GM12865 (cell line): ENCODE measurements at places on chromosomes 2 and 18.

GRCh38 chr2:120871016-120871635, 135.5 kb downstream of the GLI2 start:
- DNase-seq = no peak

DNA sequence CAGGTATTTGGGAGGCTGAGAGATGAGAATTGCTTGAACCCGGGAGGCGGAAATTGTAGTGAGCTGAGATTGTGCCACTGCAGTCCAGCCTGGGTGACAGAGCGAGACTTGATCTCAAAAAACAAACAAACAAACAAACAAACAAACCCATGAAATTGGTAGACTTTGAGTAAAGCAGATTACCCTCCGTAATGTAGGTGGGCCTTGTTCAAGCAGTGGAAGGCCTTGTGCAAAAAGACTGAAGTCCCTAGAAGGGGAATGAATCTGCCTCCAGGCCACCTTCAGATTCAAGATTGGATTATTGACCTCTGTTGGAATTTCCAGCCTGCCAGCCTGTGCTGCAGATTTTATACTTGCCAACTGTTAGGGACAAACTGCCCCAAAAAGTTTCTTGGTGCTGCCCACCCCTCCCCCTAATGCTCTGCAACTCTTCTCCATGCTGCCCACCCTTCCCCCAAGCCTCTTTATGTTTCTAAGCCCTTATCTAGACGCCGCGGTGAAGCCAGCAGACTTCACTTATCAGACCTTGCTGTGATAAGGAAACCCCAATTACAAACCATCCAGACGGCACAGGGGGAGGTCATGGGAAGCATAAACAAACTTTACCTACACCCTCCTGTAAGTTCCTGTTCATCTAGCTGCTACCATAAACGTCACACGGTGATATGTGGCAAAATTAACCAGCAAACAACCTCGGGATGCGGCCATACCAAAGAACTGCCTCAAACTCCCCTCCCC, 17.0 kb downstream of the CYP27A1 start:
- DNase-seq = no peak

DNA sequence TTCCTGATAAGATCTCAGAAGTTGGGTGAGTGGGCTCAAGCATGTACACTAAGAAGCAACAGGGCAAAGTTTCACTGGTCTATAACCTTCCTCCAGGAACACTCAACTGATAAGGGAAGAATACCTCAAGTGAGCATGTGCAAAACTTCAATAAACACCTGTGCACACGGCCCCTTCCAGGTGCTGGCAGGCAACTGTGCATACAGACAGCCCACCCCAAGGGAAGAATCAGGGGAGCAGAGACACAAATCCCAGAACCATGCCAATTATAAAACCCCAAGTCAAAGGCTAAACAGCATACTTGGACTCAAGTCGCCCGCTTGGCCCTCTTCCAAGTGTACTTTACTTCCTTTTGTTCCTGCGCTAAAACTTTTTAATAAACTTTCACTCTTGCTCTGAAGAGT, 85.9 kb upstream of the RTN4 start:
- no peak for DNase-seq

DNA sequence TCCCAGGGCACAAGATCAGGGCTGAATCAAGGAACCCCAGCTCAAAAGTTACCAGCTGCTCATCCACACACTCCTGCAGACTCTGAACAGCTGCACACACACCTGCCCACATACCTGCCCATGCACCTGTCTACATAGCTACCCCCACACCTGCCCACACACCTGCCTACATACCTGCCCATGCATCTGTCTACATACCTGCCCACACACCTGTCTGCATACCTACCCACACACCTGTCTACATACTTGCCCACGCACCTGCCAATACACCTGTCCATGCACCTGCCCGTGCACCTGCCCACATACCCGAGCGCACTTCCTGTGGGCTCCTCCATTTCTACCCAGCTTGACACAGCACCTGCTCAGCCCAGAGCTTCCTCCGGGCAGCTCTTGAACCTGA, 122.8 kb upstream of the AGAP1 start:
- DNase-seq = no peak

- DNase-seq = no peak
Observed at GRCh38 chr2:57488061-57488460, 558.5 kb upstream of the VRK2 start.

- DNase-seq = no peak
Observed at GRCh38 chr2:8455236-8456150, 226.4 kb upstream of the ID2 start.

- no peak for DNase-seq
Observed at GRCh38 chr2:8893978-8894820, 56.8 kb upstream of the KIDINS220 start.

DNA sequence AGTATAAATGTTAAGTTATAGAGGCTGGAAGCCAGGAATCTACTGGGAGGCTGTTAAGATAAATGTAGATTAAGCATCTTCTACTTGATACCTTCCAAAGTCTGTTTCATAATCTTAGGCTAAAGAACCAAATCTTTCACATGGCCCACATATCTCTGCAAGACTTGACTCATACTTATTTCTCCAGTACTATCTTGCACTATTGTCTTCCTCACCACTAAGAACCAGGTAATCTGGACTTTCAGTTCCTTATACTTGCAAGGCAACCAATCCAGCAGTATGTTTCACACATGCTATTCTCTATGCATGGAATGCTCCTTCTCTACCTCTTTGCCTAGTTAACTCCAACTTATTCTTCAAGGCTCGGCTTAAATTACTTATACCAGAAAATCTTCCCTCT, 62.2 kb downstream of the RBMS1 start:
- DNase-seq = no peak

- no peak for DNase-seq
Observed at GRCh38 chr2:224160917-224161316, 121.8 kb upstream of the SERPINE2 start.

DNA sequence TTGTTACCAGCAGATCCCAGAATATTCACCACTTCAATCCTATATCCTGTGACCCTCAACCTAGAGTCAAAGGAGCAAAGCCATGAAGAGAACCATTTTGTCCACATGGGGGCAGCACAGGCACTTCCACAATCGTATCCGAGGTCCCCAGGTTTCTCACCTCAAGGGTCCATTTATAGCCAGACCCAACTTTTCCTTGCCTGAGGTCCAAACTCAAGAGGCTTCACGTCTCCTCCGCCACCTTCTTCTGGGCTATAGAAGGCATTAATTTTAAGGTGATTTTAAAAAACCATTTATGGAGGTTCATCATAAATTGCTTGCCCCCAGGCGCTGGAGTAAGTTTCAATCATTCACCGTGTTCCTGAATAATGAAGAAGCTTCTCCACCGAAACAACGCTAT, 111.6 kb upstream of the NABP1 start:
- DNase-seq = peak; percentile 80

GRCh38 chr18:9507565-9508088, 32.3 kb downstream of the RALBP1 start:
- no peak for DNase-seq

DNA sequence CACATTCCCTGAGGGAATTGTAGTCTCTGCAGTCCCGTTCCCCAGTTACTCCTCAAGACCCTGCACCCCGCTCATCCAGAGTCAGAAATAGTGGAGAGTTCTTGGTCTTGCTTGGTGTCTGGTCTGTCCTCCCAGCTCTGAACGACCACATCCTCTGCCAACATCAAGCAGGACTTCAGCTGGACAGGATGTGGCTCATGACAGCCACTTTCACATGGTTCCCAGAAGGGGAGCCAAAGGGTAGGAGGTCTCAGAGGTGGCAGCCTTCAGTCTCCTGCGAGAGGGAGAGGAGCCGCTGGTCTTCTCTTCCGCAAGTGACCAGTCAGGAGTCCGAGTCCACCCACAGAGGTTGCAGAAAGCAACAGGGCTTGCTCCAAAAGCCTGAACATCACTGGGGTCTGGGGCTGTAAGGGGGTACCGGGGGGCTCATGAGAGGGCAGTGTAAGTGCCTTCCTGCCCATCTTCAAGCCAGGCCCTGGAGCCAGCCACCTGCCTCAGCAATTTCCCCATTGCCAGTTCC, 29.8 kb downstream of the B3GNT7 start:
- DNase-seq = peak; percentile 63

DNA sequence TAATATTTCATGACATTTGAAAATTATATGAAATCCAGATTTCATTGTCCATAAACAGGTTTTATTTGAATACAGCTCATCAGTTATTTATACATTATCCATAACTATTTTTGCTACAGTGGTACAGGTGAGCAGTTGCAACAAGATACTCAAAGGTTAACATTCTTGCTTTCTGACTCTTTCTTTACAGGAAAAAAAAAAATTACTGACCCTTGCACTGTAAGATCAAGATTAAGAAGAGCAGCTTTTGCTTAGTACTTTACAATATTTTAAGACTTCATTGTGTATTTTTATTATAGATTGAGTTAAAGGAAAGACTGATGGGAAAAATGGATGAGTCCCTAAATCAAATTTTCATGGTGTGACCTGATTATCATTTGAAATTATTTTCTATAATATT, 11.2 kb downstream of the ETAA1 start:
- DNase-seq = no peak

DNA sequence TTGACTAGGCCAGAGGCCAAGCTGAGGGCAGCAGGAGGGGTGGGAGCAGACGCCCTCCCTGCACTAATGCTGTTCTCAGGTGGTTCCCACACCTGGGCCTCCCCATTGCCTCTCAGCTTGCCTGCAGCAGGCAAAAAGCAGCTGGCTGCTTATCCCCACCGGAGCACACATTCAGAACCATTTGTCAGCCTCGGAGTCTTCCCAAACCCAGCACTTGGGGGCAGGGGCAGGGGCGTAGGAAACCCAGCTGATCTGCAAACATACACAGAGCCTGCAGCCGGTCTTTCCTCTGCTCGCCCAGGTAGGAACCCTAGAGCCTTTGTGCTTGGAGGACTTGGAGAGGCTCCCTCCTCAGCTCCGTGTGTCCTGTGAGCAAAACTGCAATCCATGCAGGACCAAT, 249.8 kb downstream of the CYP26B1 start:
- no peak for DNase-seq

DNA sequence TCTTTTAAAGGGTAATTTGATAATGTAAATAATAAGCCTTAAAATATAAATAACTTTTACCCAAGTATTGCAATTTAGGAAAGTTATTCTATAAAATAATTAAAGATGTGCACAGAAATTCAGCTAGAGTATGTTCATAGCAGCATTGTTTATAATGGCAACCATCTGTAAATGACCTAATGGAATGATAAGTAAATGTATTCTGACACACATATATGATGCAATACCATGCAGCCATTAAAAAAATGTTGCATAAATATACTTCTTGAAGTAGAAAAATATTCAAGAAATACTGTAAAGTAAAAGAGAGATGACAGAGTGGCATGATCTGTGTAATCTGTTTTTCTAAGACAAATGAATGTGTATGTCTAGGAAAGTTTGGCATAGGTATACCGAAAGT, 545.7 kb downstream of the ZEB2 start:
- no peak for DNase-seq

DNA sequence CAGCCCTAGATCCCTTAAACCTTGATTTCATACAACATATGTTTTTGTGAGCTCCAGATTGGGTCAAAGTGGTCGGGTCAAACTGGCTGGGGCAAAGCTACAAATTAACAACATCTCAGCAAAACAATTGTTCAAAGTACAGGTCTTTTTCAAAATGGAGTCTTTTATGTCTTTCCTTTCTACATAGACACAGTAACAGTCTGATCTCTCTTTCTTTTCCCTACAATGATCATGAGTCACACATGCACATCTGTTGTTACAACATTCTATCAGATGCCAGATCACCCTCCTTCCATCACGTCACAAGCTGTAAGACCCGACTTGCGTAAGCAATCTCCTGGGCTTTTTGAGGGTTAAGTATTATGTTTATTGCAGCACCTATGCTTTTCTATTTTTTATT, 55.1 kb downstream of the RHOB start:
- no peak for DNase-seq

- DNase-seq = peak; percentile 43
Observed at GRCh38 chr2:204108330-204108751, 171.8 kb downstream of the ICOS start.

- DNase-seq = no peak
Observed at GRCh38 chr2:158598862-158599517, 142.2 kb downstream of the PKP4 start.

GRCh38 chr2:66305718-66306117, 129.2 kb upstream of the MEIS1 start:
- no peak for DNase-seq

DNA sequence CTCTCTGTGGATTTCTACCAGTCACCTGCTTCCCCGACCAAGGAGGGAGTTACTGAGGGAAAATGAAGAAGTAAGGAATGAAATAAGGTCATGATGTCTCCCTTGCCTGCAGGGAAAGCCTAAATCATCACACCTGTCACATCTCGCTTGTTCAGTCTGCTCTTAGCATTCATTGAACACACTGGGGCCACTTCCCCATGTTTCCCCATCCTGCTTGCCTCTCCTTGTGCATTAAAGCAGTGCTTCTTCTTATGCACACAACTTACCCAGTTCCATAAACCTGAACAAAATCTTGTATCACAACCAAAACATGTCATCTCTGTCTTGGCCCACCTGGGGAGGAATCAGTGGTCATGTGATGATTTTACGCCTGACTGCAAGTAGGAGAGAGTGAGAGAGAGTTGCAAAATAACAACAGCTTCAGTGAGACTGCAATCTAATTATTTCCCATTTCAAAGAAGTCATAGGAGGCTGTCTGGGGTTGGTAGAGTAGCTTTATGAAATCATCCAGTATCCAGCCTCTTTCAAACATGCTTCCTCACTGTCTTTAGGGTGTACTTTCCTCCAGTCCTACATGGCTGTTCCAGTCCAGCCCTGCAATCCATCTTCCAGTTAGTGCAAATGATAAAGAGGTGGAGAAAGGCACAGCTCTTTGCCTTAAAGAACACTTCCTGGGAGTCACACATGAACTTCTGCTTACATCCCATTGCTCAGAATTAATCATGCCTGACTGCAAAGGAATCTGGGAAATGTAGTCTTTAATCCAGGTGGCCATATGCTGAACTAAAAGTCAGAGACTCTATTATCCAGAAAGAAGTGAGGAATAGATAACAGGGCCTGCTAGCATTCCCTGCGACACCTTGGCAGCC, 220.1 kb downstream of the HAUS1 start:
- peak; percentile 21 for DNase-seq

DNA sequence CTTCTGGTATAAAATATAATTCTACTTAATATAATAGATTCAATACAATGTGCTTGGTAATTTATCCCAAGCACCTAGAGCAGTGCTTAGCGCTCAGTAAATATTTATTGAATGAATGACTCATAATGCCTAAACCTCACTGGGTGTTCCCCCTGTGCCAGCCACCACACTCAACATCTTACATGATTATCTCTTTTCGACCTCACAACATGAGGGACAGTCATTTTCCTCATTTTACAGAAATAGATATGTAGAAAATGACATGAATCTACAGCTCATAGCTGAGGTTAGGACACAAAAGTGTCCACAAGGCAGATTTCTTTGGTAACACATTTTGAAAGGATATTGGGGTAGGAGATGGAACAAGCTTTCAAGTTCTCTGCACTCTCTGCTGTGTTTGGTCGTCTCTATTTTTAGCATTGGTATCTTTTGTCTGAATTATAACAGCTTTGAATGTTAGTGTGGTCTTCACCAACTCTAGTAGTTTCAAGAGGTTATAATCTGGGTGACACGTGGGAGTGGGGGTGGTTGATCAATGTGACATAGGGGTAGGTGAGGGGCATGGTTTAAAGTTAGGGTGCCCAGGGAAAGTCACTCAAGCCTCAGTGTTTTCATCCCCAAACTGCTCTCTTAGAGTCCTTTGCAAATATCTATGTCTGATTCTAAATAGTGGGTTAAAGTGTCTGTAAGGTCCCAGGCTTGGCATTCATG, 9.8 kb downstream of the MYOM1 start:
- peak; percentile 46 for DNase-seq

GRCh38 chr2:116802671-116803070, 1011.8 kb upstream of the DDX18 start:
- DNase-seq = no peak

- DNase-seq = no peak
Observed at GRCh38 chr18:28657961-28658360, 481.0 kb upstream of the CDH2 start.
